ENCODE measurements at places on chromosomes 6 and 20. TPM values are rescaled to one million over a fixed set of nuclear protein-coding genes. Genes with fewer than 3 reads are reported as not detected.

DNA sequence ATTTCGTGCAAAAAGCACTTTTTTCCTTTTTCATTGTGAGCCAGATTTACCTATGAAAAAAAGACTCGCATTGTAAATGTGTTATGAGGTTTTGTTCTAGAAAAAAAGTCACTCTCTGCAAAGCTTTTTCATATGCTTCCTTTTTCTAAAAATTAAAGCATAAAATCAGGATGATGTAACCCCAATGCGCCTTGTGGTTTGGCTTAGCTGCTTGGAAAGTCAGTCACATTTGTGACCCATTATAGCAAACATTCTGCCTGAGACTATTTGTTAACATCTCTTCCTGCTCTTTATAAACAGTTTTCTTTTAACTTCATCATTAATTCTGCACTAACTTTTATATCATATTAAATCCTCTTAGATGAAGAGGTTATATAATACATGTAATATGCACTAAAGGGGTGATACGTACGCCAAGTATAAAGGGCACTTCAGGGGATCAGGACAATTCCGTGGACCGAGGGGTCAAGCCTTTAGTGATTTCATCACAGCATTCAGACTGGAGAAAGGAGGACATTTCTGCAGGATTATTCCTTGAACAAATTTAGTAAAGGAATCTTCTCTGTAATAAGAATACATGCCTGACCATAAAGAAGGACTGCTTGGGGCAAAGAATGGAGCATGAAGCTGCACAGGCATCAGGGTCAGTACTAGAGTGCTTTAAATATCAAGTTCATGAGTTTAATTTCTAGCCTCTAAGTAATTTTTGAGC, 48.1 kb upstream of the SMLR1 start:
- peaks cover 21% of the 10 kb centered on the region for H3K36me3 ChIP-seq
- H3K27me3 ChIP-seq: no peaks in the 10 kb centered on the region
- peaks cover 54% of the 10 kb centered on the region for H3K4me1 ChIP-seq
- DNase-seq: no peak

- H3K4me3 ChIP-seq: no peak overlapping the region
- peaks cover 2% of the 10 kb centered on the region for H3K4me1 ChIP-seq
- H3K36me3 ChIP-seq: peaks cover 6% of the 10 kb centered on the region
- no peak for DNase-seq
- H3K27ac ChIP-seq: no peak overlapping the region
- H3K27me3 ChIP-seq: no peaks in the 10 kb centered on the region
Observed at GRCh38 chr6:5050009-5050408, 35.1 kb upstream of the PPP1R3G start.

DNA sequence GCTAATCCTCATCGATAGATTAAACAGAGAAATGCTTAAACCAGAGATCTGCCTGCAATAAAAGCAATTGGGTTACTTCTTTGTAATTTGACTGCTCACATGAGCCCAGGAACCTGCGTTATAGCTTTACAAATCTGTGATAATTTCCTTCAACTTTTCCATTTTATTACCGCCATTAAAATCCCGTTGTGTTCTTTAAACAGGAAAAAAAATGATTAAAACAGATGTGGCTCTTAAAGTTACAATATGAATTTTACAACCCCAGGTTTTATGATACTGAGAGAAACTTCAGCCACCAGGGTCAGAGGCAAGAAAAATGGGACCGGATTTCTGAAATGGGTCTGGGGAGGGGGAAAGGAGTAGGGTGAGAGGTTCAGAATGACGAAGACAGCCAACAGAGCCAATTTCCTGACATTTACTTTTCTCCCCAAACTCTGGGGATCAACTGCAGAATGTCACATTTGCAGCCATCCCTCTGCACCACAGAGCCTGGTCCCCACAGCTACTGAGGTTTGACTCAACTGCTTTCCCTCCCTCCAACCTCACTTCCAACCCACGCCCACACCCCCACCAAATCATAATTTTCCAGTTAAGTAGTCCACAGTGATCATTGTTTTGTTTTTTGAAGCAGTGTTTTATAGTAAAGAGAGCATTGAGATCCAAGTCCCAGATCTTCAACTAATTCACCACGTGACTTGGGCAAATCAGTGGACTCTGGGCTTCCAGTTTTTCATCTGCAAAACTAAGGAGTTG, 77.6 kb upstream of the EYA2 start:
- no peak overlapping the region for H3K27ac ChIP-seq
- peaks cover 36% of the 10 kb centered on the region for H3K27me3 ChIP-seq
- no peaks in the 10 kb centered on the region for H3K36me3 ChIP-seq
- H3K4me3 ChIP-seq: no peak overlapping the region

DNA sequence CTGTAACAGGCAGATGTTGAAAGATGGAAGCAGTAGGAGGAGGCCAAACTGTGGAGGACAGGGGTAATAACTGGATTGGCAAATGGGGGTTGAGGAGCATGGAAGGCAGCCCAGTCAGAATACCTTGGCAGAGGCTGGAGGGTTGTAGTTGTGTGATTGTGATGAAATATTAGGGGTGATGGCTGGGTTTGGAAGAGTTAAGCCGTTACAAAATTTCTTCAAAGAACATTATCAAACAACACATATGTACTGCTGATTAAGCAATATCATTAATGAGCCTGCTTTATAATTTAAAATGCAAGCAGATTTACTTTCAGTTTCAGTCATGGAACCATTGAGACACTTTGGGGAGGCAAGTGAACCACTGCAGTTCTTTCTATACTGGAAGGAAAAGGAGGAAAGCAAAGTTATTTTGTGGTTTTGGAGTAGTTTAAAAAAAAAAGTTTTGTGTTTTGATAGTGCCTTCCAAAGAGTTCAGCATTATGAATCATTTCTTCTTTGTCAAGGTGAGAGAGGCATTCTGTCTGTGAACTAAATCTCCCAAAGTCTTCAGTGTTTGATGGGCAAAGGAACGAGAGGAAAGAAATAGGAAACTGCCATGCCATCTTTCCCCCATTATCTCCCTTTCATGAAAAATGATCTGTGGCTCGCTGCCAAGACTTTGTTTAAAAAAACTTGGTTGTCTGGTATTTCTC, 20.7 kb downstream of the FOXO3 start:
- H3K36me3 ChIP-seq: peaks cover 9% of the 10 kb centered on the region
- no peak overlapping the region for H3K27ac ChIP-seq
- H3K27me3 ChIP-seq: no peaks in the 10 kb centered on the region
- DNase-seq: no peak
- peaks cover 24% of the 10 kb centered on the region for H3K4me1 ChIP-seq
- peak overlapping the region; percentile 40 for H3K4me3 ChIP-seq

- H3K27ac ChIP-seq: no peak overlapping the region
- no peak overlapping the region for H3K4me3 ChIP-seq
- no peak for DNase-seq
- H3K36me3 ChIP-seq: no peaks in the 10 kb centered on the region
- H3K4me1 ChIP-seq: no peaks in the 10 kb centered on the region
Observed at GRCh38 chr20:9255171-9255570, 186.3 kb downstream of the PLCB4 start.

The NOX3 gene
- total RNA-seq: not detected

The MUC21 gene
- not detected for total RNA-seq

GRCh38 chr6:165960695-165961094, 207.0 kb downstream of the TBXT start:
- no peak overlapping the region for H3K4me3 ChIP-seq
- H3K4me1 ChIP-seq: no peaks in the 10 kb centered on the region
- no peak for DNase-seq
- no peaks in the 10 kb centered on the region for H3K36me3 ChIP-seq

GRCh38 chr20:17936286-17936760, 32.3 kb downstream of the SNX5 start:
- peaks cover 13% of the 10 kb centered on the region for H3K4me1 ChIP-seq
- H3K27ac ChIP-seq: no peak overlapping the region
- H3K36me3 ChIP-seq: peaks cover 4% of the 10 kb centered on the region
- DNase-seq: no peak
- no peak overlapping the region for H3K4me3 ChIP-seq

DNA sequence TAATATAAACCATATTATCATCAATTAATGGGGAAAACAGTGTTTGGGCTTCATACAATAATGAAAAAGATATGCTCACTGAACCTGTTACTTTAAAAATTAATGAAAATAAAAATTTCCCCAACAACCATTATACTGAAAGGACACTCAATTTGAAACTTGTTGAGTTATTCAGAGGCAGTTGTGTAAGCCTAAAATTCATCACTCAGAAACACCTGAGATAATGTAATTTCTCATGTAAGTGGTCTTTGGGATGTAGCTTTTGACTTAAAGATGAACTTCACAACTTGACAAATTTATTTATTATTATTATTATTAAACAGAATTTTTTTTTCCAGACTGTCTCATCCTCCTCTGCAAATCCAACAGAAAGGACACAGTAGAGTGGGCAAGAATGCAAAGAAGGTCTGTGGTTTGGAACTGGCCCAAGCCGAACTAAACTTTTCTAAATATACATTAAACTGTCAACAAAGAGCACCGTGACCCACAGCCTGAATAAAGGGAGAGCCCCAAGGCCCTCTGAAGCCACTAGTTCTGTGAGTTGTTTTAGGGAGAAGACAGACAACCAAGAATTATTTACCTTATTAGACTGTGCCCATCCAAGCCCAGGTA, 32.2 kb upstream of the HEY2 start:
- peaks cover 10% of the 10 kb centered on the region for H3K4me1 ChIP-seq
- H3K36me3 ChIP-seq: no peaks in the 10 kb centered on the region
- H3K27me3 ChIP-seq: peaks cover 6% of the 10 kb centered on the region
- no peak overlapping the region for H3K4me3 ChIP-seq
- H3K27ac ChIP-seq: no peak overlapping the region
- DNase-seq: no peak

DNA sequence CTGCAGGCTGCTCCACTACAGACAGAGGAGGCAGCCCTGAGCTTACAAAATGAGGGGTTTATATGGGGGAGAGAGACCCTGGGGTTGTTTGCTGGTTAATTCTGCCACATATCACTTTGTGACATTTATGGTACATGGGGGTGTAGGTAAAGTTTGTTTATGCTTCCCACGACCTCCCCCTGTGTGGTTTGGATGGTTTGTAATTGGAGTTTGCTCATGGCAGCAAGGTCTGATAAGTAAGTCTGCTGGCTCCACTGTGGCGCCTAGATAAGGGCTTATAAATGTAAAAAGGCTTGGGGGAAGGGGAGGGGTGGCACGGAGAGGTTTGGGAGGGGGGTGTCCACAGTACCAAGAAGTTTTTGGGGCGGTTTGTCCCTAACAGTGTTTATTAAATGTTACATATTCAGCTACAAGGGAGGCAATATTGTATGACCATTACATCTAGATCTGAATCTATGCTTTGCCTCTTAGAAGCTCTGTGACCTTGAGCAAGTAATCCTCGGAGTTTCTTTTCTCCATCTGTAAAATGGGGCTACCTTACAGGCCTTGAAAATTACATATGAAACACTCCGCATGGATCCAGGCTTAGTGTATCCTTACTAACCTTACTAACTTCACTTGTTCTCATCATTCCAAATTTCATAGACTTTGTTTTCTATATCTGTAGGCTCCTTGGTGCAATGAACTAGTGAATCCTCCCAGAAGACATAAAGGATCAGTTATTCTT, 204.8 kb upstream of the NOX3 start:
- no peaks in the 10 kb centered on the region for H3K4me1 ChIP-seq
- no peak for DNase-seq
- no peaks in the 10 kb centered on the region for H3K36me3 ChIP-seq
- H3K4me3 ChIP-seq: no peak overlapping the region
- H3K27me3 ChIP-seq: no peaks in the 10 kb centered on the region

DNA sequence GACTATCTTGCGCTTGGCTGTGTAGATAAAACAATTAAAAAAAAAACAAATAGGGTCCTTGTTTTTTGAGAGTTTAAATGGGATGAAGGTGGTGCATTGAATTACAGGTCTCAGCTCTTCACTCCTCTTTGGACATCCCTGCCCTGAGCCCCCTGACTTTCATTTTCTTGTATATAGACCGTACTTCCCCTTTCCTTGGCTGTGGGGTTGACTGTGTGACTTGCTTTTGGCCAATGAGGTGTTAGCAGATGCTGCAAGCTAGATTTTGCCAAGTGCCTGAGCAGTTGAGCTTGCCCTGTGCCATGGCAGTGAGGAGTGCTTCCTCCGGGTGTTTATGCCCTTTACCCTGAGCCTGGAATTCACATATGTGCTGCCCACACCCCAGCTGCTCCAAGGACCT, 386.1 kb upstream of the ZFP64 start:
- H3K27ac ChIP-seq: no peak overlapping the region
- no peaks in the 10 kb centered on the region for H3K27me3 ChIP-seq
- H3K4me3 ChIP-seq: no peak overlapping the region
- no peak for DNase-seq
- H3K4me1 ChIP-seq: no peaks in the 10 kb centered on the region

DNA sequence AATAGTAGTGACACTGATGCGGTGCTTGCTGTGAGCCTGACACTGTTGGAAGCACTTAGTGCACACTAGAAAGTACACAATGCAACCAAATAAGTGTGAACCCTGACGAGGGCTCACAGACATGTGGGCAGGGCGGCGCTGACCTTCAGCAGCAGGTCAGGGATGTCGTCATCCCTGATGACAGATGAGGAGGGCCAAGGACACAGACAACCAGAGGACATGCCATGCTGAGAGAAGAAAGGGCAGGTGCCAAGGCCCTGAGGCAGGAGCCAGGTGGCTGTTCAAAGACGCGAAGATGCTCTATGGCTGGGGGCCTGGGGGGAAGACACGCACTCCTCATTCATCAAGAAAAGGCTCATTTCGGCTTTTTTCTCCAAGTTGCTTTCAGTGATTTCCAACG, 176.4 kb upstream of the CST7 start:
- no peaks in the 10 kb centered on the region for H3K36me3 ChIP-seq
- H3K4me1 ChIP-seq: no peaks in the 10 kb centered on the region
- no peak overlapping the region for H3K4me3 ChIP-seq
- DNase-seq: no peak

DNA sequence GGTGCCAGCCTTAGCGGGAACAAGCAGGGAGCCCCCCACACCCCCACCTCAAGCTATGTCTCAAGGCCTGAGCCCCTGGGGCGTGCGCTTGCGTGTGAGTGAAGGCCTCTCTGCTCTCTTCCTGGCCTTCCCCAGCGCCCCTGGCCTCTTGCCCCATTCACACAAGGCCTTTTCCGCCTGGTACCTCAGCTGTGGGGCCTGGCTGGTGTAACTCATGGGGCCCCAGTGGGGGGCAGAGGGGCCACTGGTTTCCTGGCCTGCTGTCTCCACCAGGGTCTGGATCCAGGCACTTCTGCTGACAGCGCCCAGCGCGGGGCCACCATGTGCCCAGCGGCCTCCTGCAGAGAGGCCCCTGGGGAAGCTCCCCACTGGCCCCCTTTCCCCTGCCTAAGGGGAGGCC, 34.7 kb downstream of the GNAS-AS1 start:
- peaks cover 51% of the 10 kb centered on the region for H3K27me3 ChIP-seq
- H3K4me3 ChIP-seq: no peak overlapping the region

DNA sequence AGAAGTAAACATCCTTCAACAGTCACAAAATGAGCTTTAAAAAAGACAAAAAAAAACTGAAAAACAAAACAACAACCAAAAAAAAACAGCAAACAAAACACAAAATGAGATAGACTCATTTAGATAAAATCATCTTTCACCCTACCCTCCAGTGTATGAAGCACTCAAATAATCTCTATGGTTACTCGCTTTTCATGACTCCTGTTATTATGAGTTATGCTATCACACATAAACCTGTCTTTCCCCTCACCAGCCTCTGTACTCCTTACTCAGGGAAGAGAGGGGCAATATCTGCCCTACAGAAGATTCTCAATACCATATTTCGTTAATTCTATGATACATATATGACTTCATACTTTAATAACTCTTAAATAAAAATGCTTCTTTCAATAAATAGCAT, 158.2 kb downstream of the TPBG start:
- no peak overlapping the region for H3K27ac ChIP-seq
- no peak for DNase-seq
- no peaks in the 10 kb centered on the region for H3K4me1 ChIP-seq
- no peaks in the 10 kb centered on the region for H3K36me3 ChIP-seq
- H3K27me3 ChIP-seq: no peaks in the 10 kb centered on the region

Data from activated naive CD8-positive, alpha-beta T cell treated with anti-CD3 and anti-CD28 coated beads, Interleukin-2, amount 10 ng/mL, durations not matched to agents 7 days and 5 days (primary cell).